Muscle of leg (tissue), 16 donors: ENCODE measurements at places on chromosomes 5 and 9. TPM values are rescaled to one million over a fixed set of nuclear protein-coding genes. Genes with fewer than 3 reads are reported as not detected.

DNA sequence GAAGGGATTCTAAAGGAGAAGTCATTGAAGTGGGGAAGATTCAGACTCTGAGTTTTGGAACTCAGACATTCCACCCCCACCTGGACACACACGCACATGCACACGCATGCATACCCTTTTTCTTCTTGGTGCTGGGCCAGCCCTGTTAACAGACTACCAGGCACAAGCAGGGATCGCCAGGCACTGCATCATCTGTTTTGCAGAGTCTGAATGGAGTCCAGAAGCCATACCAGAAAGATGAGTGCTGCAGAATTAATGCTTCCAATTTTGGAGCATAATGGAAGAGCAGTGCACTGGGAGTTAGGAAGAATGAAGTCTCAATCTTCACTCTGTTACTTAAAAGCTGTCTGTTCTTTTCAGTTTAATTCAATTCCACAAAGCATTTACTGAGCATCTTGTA, 95.5 kb downstream of the PDE8B start:
- peak; percentile 67 for DNase-seq

Gene RNF183
- 0.04 TPM for total RNA-seq

- DNase-seq: peak; percentile 38
These were observed 970.0 kb downstream of the MAT2B start for GRCh38 chr5:164475339-164475977.

GRCh38 chr5:35134278-35135030, 86.7 kb upstream of the AGXT2 start:
- DNase-seq: no peak

GRCh38 chr5:82644766-82645165, 366.6 kb upstream of the RPS23 start:
- no peak for DNase-seq
